ENCODE measurements at places on chromosomes 7 and 10.

GRCh38 chr7:128884561-128885369 lies 22.1 kb downstream of the ATP6V1F start:
- H3K27me3 ChIP-seq = peaks cover 3% of the 10 kb centered on the region
- no peaks in the 10 kb centered on the region for H3K4me1 ChIP-seq

DNA sequence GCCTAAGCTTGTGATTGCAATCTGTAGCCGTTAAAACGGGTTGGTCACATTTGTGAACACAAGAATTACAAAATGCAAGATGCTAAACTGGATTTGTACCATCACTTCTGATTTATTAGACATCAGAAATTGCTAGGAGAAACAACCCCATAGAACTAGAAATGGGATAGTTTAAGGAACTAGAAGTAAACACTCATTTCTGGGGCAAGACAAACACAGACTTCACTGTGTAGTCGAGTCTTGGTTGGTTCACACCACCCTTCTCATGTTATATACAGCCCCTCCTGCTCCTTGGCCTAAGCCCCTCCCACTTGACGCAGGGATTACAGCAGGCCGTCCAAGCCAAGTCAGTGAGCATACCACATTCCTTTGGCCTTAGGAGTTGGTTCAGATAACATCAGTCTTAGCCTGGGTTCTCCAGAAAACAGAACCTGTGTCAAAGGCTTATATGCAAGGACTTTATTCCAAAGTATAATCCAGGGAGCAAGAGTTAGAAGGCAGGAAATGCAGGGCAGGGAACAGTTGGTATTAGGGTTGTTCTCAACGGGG lies 2.0 kb upstream of the NRAP start:
- no peaks in the 10 kb centered on the region for H3K4me1 ChIP-seq
- H3K27me3 ChIP-seq = no peaks in the 10 kb centered on the region
- H3K4me3 ChIP-seq = no peak overlapping the region
- no peaks in the 10 kb centered on the region for H3K36me3 ChIP-seq

DNA sequence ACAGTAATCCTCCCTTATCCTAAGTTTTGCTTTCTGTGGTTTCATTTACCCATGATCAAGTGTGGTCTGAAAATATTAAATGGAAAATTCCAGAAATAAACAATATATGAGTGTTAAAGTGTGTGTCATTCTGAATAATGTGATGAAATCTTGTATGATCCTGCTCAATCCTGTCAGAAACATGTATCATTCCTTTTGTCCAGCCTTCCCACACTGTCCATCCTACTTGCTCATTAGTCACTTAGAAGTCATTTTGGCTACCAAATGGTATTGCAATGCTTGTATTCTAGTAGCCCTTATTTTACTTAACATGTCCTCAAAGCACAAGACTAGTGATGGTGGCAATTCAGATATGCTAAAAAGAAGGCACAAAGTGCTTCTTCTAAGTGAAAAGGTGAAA lies 1211.2 kb upstream of the SORCS1 start:
- H3K4me3 ChIP-seq = no peak overlapping the region
- no peak overlapping the region for H3K27ac ChIP-seq
- no peak for DNase-seq
- H3K36me3 ChIP-seq = no peaks in the 10 kb centered on the region

- H3K27me3 ChIP-seq = peaks cover 2% of the 10 kb centered on the region
- H3K27ac ChIP-seq = no peak overlapping the region
- H3K4me3 ChIP-seq = no peak overlapping the region
- no peaks in the 10 kb centered on the region for H3K4me1 ChIP-seq
These were observed 1377.4 kb downstream of the XPNPEP1 start for GRCh38 chr10:108545921-108546320.

DNA sequence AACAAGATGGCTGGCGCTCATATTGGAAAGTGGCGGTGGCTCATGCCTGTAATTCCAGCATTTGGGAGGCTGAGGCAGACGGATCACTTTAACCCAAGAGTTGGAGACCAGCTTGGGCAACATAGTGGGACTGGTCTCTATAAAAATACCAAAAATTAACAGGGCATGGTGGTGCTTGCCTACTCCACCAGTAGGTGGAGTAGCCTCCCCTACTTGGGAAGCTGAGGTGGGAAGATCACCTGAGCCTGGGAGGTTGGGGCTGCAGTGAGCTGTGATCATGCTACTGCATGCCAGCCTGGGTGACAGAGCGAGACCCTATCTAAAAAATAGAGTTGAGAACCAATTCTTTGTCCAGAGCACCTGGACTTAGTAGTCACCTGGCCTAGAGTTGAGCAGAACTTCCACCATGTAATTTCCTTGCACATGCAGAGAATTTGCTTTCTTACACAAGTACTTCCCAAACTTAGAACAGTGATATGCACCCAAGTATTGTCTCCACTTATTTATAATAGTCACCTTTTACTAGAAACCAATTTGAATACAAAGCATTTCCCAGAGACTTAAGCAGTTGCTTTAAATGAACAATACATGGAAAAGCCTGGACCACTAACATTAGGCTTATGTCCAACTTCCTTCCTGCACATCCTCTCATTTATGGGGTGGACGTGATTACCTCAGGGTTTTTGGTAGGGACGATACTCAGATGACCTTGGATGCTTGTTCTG lies 15.9 kb downstream of the LAMB4 start:
- DNase-seq = no peak
- H3K27me3 ChIP-seq = no peaks in the 10 kb centered on the region
- H3K4me1 ChIP-seq = peaks cover under 1% of the 10 kb centered on the region
- H3K4me3 ChIP-seq = no peak overlapping the region

GRCh38 chr7:84102213-84102612 lies 92.4 kb downstream of the SEMA3A start:
- H3K27ac ChIP-seq = no peak overlapping the region
- peaks cover 2% of the 10 kb centered on the region for H3K4me1 ChIP-seq
- H3K27me3 ChIP-seq = no peaks in the 10 kb centered on the region
- H3K36me3 ChIP-seq = no peaks in the 10 kb centered on the region
- H3K4me3 ChIP-seq = no peak overlapping the region
- no peak for DNase-seq

GRCh38 chr7:45599851-45600706 lies 25.9 kb downstream of the ADCY1 start:
- H3K27ac ChIP-seq = peak overlapping the region; percentile 29
- H3K4me3 ChIP-seq = no peak overlapping the region
- H3K4me1 ChIP-seq = no peaks in the 10 kb centered on the region
- no peak for DNase-seq

DNA sequence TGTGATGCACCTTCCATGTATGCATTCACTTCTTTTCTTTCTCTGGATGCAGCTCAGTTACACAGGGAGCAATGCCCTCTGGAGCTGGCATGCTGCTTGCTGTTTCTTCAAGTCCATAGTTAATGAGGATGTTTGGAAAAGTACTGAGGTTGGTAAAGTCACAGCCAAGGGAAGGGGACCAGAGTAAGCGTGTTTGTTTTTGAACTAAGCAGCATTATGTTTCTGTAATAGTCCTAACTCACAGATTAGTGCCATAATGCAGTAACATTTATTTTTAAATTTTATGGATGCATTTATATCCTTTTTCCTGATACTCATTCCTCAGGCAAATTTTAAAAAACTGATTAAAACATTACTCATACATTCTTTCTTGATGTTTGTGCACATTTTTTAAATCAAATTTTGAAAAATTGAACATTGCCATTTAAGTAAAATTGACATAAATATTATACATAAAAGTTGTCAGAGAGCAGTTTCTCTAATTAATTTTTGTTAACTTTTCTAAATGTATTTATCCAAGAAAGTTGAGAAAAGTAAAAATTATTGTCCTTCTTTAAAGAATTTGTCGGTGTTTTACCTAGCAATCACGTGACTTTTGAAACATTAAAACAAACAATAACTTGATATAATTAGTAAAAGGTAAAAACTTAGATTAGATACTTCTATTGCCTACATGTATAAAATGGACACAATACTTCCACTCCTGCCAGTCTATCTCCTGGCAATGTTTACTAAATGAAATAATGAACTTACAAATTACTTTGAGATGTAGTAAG lies 659.6 kb upstream of the ANKRD30A start:
- no peak for DNase-seq
- no peak overlapping the region for H3K4me3 ChIP-seq
- peaks cover 2% of the 10 kb centered on the region for H3K4me1 ChIP-seq
- no peak overlapping the region for H3K27ac ChIP-seq

GRCh38 chr10:124711145-124711544 lies 33.0 kb downstream of the FAM53B start:
- no peak overlapping the region for H3K4me3 ChIP-seq
- H3K36me3 ChIP-seq = peaks cover 3% of the 10 kb centered on the region
- H3K27ac ChIP-seq = no peak overlapping the region
- no peak for DNase-seq
- H3K4me1 ChIP-seq = peaks cover 39% of the 10 kb centered on the region
- H3K27me3 ChIP-seq = no peaks in the 10 kb centered on the region

DNA sequence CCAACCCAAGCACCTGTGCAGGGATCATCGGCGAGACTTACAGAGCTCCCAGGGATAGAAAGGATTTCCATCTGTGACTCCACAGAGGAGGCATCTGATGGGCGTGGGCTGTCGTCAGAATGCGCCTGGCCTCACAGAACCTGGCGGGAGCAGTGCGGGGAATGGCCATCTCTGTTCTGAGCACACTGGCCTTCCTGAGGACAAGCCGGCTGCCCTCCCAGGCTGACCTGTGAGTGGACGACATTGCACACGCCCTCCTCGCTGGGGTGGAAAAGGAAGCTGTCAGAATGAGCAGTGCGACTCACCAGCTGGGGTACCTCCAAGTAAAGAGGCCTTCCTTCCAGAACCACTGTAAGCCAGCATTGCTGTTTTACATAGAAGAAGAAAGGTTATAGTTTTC lies 234.6 kb upstream of the PITRM1 start:
- H3K27ac ChIP-seq = no peak overlapping the region
- H3K4me3 ChIP-seq = no peak overlapping the region
- no peak for DNase-seq
- peaks cover 4% of the 10 kb centered on the region for H3K27me3 ChIP-seq
- H3K36me3 ChIP-seq = peaks cover 2% of the 10 kb centered on the region
- peaks cover 2% of the 10 kb centered on the region for H3K4me1 ChIP-seq

DNA sequence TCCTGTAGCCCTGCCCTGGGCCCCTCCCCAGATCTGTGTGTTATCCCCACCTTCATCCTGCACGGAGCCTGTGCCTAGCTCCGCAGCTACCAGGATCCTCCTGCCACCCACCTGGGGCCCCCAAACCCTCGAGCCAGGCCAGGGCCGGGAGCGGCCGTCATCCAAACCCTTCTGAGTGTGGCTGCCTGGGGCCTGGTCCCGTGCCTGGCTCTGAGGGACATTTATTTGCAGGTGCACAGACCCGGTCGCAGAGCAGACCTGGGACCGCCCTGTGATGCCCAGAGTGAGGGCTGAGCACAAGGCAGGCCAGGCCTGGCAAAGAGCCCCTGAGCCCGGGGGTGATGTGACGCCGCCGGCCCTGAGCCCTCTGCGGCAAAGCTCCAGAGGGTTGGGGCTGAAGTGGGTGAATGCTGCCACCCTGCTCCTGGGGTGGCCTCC lies 27.4 kb upstream of the INPP5A start:
- no peak overlapping the region for H3K4me3 ChIP-seq
- no peaks in the 10 kb centered on the region for H3K36me3 ChIP-seq
- H3K27me3 ChIP-seq = peaks cover 2% of the 10 kb centered on the region

- H3K27me3 ChIP-seq = peaks cover 4% of the 10 kb centered on the region
- no peak overlapping the region for H3K4me3 ChIP-seq
- no peaks in the 10 kb centered on the region for H3K36me3 ChIP-seq
- DNase-seq = no peak
- no peaks in the 10 kb centered on the region for H3K4me1 ChIP-seq
These were observed 110.6 kb downstream of the ABLIM1 start for GRCh38 chr10:114547514-114547913.

DNA sequence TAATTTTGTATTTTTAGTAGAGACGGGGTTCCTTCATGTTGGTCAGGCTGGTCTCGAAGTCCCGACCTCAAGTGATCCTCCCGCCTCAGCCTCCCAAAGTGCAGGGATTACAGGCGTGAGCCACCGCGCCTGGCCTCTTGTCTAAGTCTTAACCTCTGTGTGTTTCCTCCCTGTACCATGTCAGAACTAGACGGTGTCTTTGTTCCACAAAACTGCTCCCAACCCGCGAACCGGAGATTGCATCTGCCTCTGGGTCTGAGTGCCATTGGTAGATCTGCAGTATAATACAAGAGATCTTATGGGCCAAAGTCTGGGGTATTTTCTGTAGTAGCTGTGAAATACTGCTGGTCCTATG lies 1.3 kb upstream of the EEF1AKMT2 start:
- H3K4me1 ChIP-seq = peaks cover 5% of the 10 kb centered on the region
- peak overlapping the region; percentile 94 for H3K4me3 ChIP-seq
- no peak for DNase-seq
- peaks cover 3% of the 10 kb centered on the region for H3K36me3 ChIP-seq
- peak overlapping the region; percentile 65 for H3K27ac ChIP-seq

GRCh38 chr7:30699706-30700495 lies 17.6 kb upstream of the CRHR2 start:
- DNase-seq = no peak
- no peak overlapping the region for H3K27ac ChIP-seq
- peaks cover 8% of the 10 kb centered on the region for H3K4me1 ChIP-seq
- H3K4me3 ChIP-seq = no peak overlapping the region
- H3K27me3 ChIP-seq = peaks cover 5% of the 10 kb centered on the region

GRCh38 chr10:30422981-30423654 lies 10.9 kb upstream of the MAP3K8 start:
- H3K4me3 ChIP-seq = no peak overlapping the region
- no peaks in the 10 kb centered on the region for H3K27me3 ChIP-seq
- H3K4me1 ChIP-seq = peaks cover 18% of the 10 kb centered on the region
- no peaks in the 10 kb centered on the region for H3K36me3 ChIP-seq

GRCh38 chr7:155885167-155886155 lies 73.2 kb upstream of the SHH start:
- H3K27ac ChIP-seq = no peak overlapping the region
- peaks cover 35% of the 10 kb centered on the region for H3K27me3 ChIP-seq
- no peaks in the 10 kb centered on the region for H3K4me1 ChIP-seq
- no peak overlapping the region for H3K4me3 ChIP-seq
- no peaks in the 10 kb centered on the region for H3K36me3 ChIP-seq

DNA sequence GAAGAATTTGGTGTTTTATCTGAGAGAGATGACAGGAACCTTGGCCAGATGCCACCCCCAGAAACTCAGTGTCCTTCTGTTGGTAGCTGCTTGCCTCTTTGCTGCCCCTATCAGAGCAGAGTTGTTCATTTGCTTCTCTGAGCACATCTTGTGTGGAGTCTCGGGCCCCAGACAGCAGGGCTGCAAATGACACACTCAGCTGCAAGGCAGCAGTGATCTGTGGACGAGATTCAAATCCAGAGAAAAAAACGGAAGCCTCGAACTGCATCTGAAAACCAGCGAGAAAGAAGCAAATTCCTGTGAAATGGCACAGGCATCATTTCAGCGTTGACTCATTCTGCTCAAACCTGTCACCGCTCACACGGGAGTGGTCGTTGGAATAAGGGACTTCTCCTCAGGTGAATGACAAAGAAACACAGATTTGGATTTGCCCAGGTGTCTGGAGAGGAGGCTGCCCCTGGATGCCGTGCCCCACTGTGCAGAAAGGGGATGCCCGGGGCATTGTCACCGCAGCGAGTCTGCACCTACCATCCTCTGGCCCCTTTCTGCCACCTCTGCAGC lies 144.7 kb downstream of the PFKFB3 start:
- no peaks in the 10 kb centered on the region for H3K27me3 ChIP-seq
- DNase-seq = no peak

GRCh38 chr7:129690701-129691100 lies 79.2 kb downstream of the NRF1 start:
- no peak overlapping the region for H3K27ac ChIP-seq
- H3K36me3 ChIP-seq = peaks cover 15% of the 10 kb centered on the region

All from progenitor cell of endocrine pancreas (in vitro differentiated cells).